ENCODE measurements at places on chromosomes 1 and 21.
A peak's percentile ranks its signal among the peaks of the same experiment; 100 is the strongest.

- no peak for DNase-seq
Measured at GRCh38 chr1:54814126-54814498, 13.0 kb upstream of the TTC22 start.

- no peak for DNase-seq
Measured at GRCh38 chr1:175525222-175525621, 218.2 kb downstream of the TNR start.

DNA sequence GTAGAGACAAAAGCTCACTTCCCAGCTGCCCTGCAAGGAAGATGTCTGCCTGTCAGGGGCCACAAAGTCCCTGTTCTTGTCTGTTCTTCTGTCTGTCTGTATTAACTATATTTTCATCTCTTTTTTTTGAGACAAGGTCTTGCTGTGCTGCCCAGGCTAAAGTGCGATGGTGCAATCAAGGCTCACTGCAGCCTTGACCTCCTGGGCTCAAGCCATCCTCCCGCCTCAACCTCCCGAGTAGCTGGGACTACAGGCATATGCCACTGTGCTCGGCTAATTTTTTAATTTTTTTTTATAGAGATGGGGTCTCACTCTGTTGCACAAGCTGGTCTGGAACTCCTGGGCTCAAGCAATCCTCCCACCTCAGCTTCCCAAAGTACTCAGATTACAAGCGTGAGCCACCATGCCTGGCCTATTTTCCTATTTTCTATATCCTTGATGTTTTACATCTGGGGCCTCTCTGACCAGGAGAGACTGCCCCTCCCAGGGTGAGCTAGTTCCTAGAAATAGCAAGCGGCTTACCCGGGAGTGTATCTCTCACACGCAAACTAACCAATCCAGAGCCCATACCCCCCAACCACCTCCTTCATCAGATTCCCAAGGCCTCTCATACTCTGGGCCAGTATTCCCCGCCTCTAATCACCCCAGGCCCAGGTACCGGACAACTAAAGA lies 5.4 kb upstream of the KLHDC7A start:
- DNase-seq: no peak

DNA sequence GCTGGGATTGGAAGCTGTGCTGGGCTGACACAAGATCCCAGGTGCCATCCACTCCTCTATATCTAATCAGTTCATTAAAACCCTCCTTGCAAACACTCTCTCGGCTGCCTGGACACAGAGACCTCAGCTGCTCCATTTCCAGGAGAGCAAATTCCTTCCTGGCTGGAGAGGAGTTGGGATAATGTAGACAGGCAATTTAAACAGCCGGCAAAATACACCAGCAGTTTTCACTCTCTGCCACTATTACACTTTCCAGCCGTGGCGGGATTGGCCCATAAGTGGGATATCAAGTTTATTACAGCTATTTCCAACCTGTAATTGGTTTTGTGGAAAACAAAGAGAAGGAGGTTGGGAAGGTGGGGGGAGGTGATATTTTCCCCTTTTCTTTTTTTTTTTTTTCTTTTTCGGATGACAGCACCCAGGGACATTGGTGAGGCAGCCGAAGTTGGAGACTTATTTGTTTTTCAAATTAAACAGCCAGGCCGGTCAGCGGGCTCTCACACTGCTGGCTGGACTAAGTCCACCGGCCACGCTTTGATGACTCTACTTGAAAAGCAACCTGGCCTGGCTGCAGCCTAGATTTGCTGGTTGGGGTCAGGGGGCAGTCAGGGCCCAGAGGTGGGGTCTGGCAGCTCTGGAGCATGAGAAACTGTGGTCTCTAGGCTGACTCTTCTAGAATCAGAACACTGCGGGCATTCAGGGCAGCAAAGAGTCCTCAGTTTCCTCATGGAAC lies 177.4 kb downstream of the IGSF21 start:
- no peak for DNase-seq

DNA sequence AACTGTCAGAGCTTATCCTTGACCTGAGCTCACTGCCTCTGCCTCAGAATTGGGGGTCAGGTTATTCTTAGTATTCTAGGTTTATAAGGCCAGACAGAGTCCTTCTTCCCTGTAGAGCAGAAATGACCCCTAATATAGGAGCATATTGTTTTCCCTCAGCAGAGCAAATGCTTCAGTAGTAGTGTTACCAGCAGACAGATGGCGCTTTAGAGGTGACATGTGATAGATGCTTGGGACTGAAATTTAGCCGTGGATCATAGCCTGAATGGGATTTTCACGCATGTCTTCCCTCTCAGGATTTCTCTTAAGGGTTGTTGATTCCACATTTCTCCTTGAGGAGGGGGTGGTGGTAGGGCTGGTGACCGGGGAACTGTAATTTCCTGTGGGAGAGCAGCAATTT lies 24.5 kb downstream of the ADARB1 start:
- no peak for DNase-seq

- DNase-seq: no peak
Measured at GRCh38 chr1:47226839-47227215, 5.2 kb downstream of the TAL1 start.

DNA sequence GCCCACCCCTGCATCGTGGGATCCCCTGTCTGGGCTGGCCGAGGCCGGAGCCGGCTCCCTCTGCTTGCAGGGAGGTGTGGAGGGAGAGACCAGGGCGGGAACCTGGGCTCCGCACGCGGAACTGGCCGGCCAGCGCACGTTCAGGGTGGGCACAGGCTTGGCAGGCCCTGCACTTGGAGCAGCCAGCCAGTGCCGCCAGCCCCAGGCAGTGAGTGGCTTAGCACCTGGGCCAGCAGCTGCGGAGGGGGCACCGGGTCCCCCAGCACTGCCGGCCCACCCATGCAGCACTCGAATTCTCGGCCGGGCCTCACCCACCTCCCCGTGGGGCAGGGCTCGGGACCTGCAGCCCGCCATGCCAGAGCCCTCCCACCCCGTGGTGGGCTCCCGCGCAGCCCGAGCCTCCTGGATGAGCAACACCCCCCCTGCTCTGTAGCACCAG lies 422.6 kb downstream of the AMY1C start:
- DNase-seq: no peak

- DNase-seq: no peak
Measured at GRCh38 chr1:235725434-235725833, 75.8 kb upstream of the GNG4 start.

DNA sequence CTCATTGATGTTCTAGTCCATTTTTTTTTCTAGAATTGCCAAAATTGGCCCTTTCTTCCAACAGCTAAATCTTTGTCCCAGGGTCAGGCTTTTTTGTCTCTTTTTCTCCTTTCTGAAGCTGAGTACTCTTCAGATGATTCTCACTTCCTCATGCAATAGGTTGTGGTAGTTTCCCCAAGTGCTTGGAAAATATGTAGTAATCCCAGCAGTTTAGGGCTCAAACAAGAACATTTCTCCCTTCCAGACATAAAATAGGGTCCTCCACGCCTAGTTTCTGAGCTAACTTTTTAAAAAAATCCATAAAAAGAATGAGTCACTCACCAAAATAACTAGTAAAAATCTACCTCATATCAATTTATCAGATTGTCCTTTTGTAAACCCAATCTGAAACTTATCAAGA lies 10.0 kb upstream of the MCOLN3 start:
- DNase-seq: no peak

DNA sequence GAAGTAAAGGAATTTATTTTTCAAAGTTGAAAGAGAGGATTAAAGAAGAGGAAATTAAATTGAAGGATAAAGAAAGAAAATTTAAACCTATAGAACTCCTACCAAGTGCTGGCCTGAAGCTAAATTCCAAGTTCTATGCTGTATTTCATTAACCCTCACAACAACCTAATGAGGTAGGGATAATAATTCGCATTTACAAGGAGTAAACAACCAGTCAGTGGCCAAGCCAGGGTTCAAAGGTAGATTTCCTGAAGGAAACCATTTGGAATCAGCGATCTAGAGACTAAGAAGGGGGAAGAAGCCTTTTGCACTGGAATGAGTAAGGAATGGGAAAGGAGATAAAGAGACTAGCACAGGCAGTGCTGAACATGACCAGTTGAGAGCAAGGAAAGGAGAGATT lies 265.8 kb upstream of the ST6GALNAC5 start:
- DNase-seq: no peak

GRCh38 chr1:28170001-28170596 lies 6.4 kb downstream of the PTAFR start:
- no peak for DNase-seq

DNA sequence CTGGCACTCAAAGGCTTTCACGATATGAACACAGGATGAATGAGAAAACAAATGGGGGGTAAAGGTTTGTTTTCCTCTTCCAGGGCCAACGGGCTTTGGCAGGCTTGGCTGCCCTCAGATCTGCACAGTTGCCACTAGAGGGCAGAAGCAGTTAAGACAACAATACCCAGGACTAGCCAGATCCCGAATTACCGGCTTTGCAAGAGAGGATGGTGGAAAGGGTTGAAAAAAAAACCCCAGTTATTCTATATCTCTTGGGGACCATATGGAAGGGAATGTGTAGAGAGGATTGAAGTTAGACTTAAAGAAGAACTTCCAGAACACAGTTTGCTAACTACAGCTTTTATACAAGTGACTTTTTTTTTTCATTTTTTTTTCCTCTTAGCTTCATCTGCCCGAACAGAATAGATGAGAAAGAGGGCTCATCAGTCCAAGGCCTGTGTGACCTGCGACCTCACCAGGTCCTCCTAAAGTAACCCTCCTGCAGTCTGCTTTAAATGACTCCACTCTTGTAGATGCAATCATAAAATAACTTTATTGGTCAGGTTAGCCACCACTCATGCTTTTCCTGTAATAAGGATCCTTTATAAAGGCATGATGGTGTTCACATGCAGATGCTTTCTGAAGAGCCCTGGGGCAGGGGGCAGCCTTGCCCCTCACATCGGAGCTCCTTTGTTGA lies 10.7 kb downstream of the FMOD start:
- DNase-seq: peak; percentile 67

- no peak for DNase-seq
Measured at GRCh38 chr1:201503397-201504176, 3.3 kb downstream of the CSRP1 start.

DNA sequence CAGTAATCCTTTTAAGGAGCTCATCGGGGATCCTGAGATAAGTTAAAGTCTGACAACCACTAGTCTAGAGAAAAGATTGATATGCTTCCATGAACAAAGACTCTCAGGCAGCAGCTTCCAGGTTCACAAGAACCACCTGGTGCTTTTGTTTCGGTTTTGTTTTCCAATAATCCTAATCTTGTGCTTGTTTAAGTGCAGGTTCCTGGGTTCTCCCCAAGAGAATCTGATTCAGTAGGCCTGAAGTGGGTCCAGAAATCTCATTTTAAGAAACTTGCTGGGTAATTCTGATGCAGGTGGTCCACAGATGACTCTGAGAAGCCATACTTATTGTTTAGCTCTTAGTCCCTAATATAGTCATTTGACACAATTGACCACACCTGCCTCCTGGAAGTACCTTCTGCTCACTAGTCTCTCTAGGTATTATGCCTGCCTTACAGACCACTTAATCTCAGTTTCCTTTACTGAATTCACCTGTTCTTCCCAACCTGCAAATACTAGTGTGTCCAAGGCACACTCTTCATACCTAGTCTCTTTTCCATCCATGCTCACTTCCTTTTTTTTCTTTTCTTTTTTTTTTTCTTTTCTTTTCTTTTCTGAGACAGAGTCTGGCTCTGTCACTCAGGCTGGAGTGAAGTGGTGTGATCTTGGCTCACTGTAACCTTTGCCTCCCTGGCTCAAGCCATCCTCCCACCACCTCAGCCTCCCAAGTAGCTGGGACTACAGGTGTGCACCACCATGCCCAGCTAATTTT lies 20.5 kb upstream of the FRRS1 start:
- DNase-seq: no peak

DNA sequence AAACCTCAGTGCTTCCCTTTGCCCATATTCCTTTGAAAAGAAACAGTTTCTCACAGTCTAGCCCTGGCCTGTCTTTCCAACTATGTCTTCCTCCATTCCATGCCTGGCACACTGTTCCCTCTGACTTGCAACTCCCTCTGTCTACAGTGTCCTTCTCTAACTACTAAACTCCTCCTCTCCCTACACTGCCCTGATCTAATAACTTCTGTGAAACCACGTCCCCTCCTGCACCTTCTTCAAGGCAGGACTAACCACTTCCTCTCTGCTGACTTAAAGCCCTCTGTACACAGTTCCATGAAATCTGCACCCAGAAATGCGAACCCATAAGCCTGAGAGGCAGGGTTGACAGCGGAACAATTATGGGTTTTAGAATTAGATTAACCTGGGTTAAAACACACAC lies 62.2 kb upstream of the ATP1B1 start:
- no peak for DNase-seq

DNA sequence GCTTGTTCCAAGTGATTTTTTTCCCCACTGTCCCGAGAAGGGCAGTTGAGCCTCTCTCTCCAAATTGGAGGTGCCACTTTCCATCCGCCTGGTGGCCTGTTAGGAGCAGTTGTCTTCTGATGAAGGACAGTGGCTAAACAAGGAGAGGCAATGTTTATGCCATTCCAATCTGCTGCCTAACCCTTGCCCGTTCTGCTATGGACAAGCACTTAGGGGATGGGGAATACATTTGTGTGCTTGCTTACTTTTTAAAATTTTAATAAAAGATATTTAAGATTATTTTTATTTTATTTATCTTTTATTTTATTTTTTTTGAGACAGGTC lies 12.0 kb downstream of the COQ8A start:
- DNase-seq: no peak

- DNase-seq: no peak
Measured at GRCh38 chr1:186828611-186829454, at the start of gene PLA2G4A. Gene PLA2G4A, plus strand, starts transcription at chr1:186828949. Its CDS starts 25,406 bp downstream, at chr1:186854355.

GRCh38 chr1:202615501-202616354 lies 94.5 kb downstream of the SYT2 start:
- DNase-seq: no peak

GRCh38 chr1:115807723-115808122 lies 33.2 kb downstream of the NHLH2 start:
- peak; percentile 28 for DNase-seq

Measured in NCI-H187 treated with DMSO at 0.1 percent for 48 hours (cell line).